ENCODE measurements at places on chromosomes 7 and 10.

DNA sequence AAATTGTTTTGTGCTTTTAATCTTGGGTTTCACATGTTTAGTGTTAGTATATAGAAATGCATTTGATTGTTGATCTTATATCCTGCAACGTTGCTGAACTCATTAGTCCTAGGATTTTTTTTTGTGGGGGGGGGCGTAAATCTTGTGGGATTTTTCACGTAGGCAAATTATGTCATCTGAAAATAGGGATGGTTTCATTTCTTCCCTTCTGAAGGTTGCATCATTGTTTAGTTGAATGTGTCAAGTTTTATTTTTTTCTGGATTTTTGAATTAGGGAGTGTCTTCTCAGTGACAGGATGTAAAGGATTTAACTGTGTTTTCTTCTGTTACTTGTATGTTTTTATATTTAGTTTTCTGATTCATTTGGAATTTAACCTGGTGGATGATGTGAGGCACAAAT is 26.7 kb downstream of the MKLN1 start:
- no peak for DNase-seq

- peak; percentile 76 for DNase-seq
Measured at GRCh38 chr10:22315455-22316285, 518 bp upstream of the COMMD3 start.

DNA sequence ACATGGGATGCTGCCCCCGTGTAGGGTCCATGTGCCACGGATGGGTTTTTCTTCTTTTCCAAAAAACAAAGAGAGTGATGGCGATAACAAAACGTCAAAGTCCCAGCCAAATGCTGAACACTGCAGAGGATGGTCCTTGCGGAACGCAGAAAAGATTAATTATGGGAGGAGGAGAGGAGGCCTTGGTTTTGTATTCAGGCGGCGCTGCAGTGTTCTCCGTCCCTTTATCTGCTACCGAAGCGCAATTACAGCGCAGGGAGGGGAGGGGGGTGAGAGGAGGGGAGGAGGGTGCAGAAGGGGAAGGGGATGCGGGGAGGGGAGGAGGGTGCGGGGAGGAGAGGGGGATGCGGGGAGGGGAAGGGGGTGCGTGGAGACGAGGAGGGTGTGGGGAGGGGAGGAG is 131.8 kb upstream of the PRKCQ start:
- no peak for DNase-seq

GRCh38 chr7:111098926-111099250 is 8.0 kb downstream of the LRRN3 start:
- DNase-seq, result no peak

DNA sequence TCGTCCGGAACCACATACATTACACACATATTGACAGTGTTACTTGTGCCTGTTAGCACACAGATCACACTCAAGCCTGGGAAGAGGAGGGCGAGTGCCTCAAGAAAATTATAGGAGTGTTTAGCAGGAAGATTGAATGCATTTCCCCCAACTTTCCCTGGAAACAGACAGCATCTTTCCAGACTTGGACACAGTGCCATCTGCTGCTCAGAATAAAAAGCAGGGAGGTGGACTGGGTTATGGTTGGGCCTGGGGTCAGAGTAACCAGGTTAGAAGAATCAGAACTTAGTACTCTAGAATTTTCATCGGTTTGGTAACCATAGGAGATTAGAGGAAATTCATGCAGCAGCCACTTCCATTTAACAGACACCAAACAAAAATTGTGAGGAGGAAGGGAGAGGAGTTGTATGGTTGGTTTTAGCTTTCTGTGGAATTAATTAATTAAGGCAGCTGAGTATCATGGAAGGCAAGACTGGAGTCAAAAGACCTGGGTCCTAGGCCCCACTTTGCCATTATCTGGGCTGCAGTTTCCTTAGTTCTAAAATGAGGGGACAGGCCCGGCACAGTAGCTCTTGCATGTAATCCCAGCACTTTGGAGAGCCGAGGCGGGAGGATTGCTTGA is 43.4 kb upstream of the OPTN start:
- DNase-seq, result peak; percentile 66

DNA sequence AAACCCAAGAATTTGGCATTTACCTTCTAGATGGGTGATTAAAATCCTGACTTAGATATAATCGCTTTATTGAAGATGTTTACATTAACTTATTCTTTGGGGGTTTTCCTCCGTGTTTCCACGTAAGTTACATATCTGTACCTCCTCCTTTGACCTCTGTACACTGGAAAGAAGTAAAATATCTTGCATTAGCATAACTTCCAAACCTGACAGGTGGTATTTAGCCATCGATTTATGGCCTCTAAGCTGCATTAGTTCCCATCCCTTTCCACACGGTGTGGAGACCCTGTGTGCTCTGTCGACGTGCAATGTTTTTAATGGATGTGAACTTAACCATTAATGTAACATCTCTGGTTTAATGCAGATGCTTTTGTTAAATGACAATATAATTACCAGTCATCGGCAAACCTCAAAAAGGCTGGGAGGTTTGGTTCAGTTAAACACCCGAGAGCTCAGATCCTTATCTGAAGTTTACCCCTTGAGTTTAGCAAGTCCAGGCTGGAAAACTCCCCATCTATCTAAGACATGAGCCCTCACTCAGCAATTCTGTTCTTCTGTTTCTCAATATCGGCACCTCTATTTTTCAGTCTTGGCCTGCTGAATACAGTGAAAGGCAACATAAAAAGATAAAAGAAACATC is 295.2 kb downstream of the GATA3 start:
- DNase-seq, result no peak

DNA sequence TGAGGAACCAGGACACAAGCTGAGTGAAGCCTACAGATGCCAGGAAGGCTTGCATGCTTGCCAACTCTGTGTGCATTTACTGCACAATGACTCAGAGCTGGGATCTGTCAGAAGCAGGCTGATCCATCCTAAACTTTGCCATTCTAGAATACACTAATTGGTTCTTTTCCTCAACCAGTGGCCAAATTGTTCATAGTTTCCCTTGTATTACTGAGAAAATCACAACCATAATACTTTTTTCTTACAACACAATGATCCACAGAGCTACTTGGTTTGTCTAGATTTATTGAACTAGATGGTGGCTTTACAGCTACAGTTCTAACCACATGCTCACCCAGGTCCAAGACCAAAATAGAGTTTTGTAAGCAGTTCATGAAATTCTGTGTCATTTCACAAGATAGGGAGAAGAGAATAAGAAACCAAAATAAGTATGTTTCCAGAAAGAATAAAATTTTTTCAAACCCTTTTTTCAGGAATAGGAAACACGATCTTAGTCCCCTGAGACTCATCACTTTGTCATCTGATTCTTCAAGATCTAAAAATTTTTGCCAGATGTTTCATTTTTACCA is 21.0 kb upstream of the LRRC17 start:
- no peak for DNase-seq

- no peak for DNase-seq
Measured at GRCh38 chr10:79014796-79015195, 54.0 kb upstream of the ZMIZ1 start.

GRCh38 chr10:101229266-101230182 is at the start of gene LBX1:
LBX1 (minus strand) TSS chr10:101229463; CDS start chr10:101228815, 648 bp downstream.
- DNase-seq, result peak; percentile 33
